SJSA1 (cell line): ENCODE measurements at places on chromosomes 7 and 10. TPM values are rescaled to one million over a fixed set of nuclear protein-coding genes. Genes with fewer than 3 reads are reported as not detected.

DNA sequence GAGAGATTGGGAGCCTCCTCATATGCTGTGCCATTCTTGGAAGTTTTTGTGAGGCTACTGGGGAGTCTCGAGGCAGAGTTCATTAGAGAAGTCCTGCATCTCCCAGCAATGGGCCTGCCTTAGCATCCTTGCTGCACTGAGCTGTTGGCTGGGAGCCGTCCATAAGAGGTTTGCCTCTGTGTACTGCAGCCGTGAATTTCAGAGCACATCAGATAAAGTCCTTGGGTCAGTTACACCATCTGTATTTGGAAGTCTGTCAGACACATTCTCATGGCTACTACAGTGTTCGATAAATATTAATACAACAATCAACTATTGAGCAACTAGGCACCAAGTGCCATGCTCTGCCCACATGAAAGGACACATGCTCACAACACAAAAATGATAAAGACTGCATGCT lies 100.5 kb upstream of the SEC61G start:
- no peak for DNase-seq

GRCh38 chr10:78284381-78284780 lies 250.7 kb downstream of the RPS24 start:
- DNase-seq, result no peak

- no peak for DNase-seq
Measured at GRCh38 chr7:80699045-80699638, 60.7 kb downstream of the CD36 start.

GRCh38 chr10:84743483-84743882 lies 415.1 kb downstream of the CCSER2 start:
- no peak for DNase-seq

Gene SHH
- not detected in 2 replicates for total RNA-seq

Gene ATG9B
- total RNA-seq, result not detected in 2 replicates

DNA sequence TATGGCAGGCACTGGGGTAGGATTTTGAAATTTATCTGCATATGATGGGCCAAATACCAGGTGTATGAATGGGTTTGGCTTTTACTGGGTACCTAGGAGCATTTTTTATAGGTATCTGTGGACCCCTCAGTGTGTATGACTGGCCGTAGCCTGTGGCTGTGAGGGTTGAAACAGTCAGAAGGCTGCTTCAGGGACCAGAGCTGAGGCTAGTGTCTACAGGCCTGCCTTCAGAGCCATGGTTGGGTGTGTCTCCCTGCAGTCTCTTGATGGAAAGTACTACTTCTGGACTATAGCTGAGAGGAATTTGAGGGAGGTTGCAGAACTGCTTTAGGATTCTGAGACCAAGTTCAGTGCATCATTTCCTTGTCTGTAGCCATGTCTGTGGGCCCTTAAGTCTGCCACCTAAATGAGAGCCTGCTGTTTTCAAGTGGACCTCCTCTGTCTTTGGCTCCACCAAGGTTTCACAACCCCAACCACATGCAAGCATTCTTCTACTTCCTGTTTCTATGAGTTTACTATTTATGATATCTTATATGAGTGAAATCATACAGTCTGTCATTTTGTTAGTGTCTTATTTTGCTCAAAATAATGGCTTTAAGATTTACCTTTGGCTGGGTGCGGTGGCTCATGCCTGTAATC lies 19.9 kb upstream of the ZNF138 start:
- DNase-seq, result no peak

DNA sequence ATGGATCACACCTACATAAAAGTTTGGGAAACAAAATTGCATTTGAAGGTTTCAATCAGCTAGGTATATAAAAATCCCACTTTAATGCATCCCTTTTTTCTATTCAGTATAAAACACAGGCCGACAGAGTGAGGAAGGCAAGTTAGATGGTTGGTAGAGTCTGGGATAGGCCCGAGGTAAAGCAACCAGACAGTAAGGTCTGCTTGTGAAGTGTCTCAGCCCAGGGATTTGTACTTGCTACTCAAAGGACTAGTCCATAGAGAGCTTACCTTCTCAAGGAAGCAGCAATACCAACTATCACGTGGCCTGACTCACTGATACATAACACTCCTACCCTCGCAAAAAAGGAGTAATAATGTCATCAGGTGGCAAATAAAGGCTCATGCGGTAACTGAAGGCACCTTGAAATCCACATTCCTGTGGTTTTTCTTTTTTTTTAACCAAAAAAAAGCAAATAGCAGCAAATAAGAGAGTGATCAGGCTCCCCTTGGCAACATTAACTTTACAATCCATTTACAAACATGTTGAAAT lies 56.2 kb upstream of the ATP6V0A4 start:
- DNase-seq, result no peak
